ENCODE measurements at places on chromosomes 12 and 14.
A peak's percentile ranks its signal among the peaks of the same experiment; 100 is the strongest.

GRCh38 chr14:38404616-38405015, 148.7 kb upstream of the CLEC14A start:
- DNase-seq, result no peak

- no peak for DNase-seq
Observed at GRCh38 chr14:86124328-86124727, 594.4 kb downstream of the FLRT2 start.

GRCh38 chr14:62691647-62692489, 353.4 kb downstream of the KCNH5 start:
- DNase-seq, result peak; percentile 10

DNA sequence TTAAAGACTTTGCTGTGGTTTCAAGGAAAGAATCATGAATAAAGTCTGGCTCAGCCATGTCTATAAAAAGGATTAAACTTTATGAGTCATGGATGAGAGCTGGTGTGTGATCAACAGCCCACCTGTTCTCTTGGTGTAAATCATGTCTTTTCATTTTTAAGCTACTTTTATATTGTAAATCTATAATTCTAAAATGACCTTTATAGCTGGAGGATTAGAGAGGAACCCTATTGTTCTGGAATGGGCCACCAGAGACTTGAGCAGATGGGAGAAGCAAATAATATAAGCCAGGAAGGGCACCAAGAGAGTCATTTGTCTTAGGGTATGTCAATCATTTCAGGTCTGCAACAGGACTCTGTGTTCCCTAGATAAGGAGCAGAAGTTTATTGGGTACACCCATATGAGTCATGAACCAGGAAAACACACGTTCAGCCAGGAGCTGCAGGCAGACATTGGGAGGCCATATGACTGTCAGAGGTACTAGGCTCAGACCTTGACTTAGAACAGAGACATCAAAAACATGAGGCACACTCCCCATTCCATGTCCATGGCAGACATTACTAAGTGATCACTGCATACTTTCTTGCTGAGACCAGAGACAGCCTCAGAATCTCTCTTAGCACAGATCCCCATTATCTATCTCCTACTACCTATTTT, 49.3 kb downstream of the NDUFA12 start:
- peak; percentile 85 for DNase-seq

GRCh38 chr14:56342494-56342942, 224.3 kb downstream of the PELI2 start:
- peak; percentile 84 for DNase-seq
